Glomerular endothelial cell (primary cell): ENCODE measurements at places on chromosomes 2 and 18. TPM values are rescaled to one million over a fixed set of nuclear protein-coding genes. Genes with fewer than 3 reads are reported as not detected.

DNA sequence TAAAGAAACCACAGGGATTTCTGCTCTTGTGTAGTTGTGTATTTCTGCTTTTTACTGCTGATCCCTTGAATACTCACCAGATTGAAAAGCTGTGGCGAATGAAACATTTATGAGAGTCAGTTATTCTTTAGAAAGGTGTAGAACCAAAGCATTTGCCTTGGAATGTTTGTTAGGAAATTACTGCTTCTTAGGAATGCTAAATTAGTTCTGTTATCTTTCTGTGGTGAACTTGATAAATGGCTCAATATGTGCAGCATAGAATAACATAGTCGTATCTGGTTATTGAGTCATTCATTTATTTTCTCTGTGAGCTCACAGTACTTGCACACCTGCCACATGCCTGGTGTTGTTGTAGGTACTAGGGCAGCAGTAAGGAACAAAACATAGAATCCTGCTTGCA lies 57.0 kb upstream of the FAM237A start:
- DNase-seq, result no peak

DNA sequence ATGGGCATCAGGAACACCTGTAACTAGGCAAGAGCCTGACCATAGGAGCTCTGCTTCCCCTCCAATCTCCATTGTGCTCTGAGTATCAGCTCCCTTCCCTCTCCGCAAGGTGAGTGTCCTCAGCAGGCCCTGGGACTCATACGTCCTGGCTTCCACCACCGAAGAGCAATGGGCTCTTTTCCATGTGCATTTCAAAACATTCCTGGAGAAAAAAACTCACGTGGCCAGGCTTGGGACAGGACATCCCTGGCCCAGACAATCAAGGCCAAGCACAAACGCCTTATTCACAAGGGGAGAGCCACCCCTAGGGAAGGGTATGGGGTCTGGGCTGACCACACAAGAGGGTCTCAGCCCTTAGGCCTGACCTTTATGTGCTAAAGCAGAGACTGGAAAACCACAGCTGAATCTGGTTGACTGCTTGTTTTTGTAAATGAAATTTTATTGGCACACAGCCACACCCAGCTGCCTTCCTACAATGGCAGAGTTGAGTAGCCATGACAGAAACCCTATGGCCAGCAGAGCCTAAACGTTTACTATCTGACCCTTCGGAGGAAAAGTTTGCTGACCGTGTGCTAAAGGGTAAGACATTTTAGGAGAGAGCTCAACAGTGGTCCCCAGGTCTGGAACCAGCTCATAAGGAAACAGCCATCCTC lies 175.7 kb upstream of the ARL4C start:
- no peak for DNase-seq

DNA sequence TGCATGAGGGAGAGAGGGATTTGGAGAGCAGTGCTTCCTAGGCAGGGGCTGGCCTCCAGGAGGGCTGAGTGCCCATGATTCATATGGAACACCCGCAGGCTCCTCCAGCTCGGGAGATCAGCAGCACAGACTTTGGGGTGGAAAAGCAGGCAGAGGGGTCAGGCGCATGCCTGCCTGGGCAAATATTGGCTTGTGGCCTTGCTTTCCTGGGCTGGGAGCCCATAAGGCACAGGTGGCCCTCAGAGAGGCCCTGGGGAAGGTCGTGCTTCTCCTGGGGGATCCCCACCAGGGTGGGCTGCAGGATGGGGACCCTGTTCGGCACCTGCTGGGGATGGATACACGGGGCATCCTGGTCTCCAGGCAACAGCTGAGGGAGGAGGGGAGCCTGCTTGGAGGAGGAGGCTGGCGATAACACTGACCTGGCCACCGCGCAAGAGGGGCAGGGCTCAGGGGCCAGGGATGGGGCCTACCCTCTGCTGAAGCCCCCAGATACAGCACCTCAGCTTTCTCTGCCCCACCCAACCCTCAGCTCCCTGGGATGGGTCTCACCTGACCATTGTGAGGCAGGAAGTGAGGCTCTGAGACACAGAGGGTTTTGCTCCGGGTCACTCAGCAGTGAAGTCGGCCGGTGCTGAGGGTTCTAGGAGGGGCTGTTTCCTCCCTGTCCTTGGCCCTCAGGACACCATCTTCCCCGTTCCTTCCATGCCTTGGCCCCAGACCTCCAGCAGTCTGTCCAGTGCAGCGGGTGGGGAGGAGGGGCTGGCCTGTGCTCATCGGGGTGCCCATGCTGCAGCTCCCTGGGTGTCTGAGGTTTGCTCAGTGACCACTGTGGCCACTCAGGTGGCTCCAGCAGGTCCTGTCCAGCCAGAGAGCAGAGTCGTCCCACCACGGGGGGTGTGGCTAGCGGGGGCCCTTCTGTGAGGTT lies 12.0 kb downstream of the AQP12A start:
- DNase-seq, result no peak

SNORC gene
- total RNA-seq, result 0.39 and 2.1 TPM in 2 replicates

DNA sequence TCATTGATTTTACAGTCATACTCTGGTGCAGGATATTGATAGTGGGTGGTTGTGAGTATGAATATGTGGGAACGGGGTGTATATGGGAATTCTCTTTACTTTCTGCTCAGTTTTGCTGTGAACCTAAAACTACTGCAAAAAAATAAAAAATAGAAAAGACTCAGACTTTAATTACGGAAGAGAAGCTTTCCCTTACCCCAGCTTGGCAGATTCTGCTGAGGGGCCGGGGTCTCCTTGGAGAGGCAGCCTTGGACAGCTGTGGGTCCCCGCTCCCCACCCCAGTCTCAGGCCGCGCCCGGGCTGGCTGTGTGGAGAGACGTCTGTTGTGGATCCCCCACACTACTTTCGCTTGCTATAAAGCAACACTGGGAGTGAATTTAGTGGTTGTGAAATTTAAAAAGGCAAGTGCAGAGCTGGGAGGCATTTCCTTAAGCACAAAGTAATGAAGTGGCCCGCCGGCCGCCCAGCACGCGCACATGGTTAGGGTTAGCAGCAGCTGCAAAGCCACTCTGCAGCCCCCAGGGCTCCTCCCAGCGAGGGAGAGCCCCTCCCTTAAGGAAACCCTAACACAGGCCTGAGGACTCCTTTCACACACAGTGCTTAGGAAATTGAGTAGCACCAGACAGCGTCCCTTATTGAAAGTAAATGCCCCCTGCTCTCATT lies 102.4 kb downstream of the DDX1 start:
- DNase-seq, result no peak

DNER gene
- total RNA-seq, result 5.4 and 13.4 TPM in 2 replicates

NEB gene
- total RNA-seq, result 0.44 and 1.5 TPM in 2 replicates

- DNase-seq, result no peak
Observed at GRCh38 chr2:150548527-150548926, 61.1 kb upstream of the RND3 start.

DNA sequence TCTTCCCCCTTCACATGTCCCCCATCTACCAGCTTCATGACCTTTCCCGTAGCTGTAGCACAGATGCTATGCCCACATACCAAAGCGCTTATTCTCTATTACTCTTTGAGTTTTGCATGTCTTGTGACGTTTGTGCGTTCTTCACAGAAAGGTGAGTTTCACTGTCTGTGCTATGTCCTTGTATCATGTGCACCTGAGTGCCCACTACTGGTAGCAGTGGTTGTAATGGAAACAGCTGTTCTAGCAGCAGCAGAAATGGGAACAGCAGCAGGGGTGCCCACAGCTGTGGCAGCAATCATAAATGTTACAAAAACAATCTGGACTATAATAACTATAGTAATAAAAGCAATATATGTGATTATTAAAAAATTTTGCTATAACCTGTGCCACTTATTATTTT lies 127.1 kb downstream of the STK39 start:
- DNase-seq, result no peak

- DNase-seq, result no peak
Observed at GRCh38 chr2:81213598-81213997, 909.0 kb upstream of the LRRTM1 start.

CYP26B1 gene
- total RNA-seq, result 0.44 and 2.7 TPM in 2 replicates

- DNase-seq, result peak; percentile 91
Observed at GRCh38 chr2:40332191-40332826, 119.6 kb downstream of the SLC8A1 start.

KIDINS220 gene
- total RNA-seq, result 42.8 and 64.6 TPM in 2 replicates

- DNase-seq, result no peak
Observed at GRCh38 chr2:64987001-64987955, 1.9 kb upstream of the SLC1A4 start.

GRCh38 chr2:164700390-164700789 lies 79.1 kb upstream of the GRB14 start:
- DNase-seq, result no peak

RAX gene
- not detected in 2 replicates for total RNA-seq

XIRP2 gene
- 2.8 and 6.5 TPM in 2 replicates for total RNA-seq

GRCh38 chr2:75007061-75007460 lies 48.6 kb downstream of the POLE4 start:
- no peak for DNase-seq

IL18RAP gene
- total RNA-seq, result not detected in 2 replicates

DNA sequence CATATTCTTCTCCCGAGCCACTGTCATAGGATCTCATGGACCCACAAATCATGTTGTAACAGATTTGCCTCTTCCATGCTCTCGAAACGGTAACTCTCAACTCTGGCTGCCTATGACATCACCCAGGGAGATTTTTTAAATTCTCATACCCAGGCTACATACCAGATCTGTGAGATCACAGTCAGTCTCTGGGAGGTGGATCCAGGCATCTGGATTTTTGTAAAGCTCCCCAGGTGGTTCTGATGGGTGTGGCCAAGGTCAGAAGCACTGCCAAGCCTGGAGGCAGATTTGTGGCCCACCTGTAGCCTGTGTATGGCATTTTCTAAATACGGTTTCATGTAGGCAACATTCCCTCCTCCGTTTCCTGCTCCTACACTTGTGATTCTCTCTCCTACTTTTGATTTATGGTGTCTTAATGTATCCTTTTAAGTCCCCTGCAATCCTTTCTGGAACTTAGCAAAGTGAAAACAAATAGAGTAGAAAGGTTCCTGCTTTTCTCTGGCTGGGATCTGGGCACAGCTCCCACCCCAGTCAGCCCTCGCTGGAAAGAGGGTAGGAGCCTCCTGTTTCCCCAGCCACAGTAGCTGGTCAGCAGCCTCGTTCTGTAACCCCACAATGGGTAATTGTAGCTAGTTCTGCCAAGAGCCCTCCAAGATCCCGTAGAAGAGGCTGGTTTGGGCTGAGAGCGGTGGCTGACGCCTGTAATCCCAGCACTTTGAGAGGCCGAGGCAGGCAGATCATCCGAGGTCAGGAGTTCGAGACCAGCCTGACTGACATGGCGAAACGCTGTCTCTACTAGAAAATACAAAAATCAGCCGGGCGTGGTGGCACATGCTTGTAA lies 96.2 kb downstream of the KLHL29 start:
- DNase-seq, result no peak

- DNase-seq, result no peak
Observed at GRCh38 chr2:105329561-105330495, at the start of gene TGFBRAP1. Gene TGFBRAP1 (minus strand): TSS chr2:105329735. CDS start chr2:105308301, 21,434 bp downstream.

GRCh38 chr2:45754131-45755010 lies 102.9 kb downstream of the PRKCE start:
- no peak for DNase-seq

- no peak for DNase-seq
Observed at GRCh38 chr2:131044075-131044756, 49.0 kb downstream of the FAM168B start.

DNA sequence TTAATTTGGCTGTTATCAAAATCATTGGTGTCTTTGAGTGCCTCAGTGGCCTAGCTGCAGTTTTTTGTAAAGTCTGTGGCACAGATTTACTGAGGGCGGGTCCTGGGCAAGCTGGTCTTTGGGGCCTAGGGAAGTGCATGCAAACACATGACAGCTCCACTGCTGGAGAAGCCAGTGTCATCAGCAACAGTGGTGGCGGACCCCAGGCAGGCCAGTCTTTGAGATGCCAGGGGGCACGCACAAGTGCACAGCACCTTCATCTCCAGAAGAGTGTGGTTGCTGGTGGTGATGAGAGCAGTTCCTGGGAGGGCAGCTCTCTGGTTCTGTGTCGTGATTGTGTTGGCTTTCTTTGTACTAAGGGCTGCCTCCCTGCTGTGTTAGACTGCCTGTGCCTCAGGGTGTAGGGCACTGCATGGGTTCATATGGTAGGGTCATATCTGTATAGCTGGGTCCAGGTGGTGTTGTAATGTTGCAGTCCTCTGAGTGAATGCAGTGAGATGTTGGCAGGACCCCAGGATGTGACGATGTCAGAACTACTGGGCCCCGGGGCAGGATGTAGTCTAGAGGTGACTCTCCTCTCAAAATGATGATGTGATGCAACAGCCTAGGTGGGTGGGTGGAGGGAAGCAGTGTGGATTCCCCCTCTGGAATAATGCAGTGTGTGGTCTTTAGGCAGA lies 646.7 kb upstream of the CDH2 start:
- no peak for DNase-seq

EPB41L3 gene
- total RNA-seq, result 40.9 and 60.6 TPM in 2 replicates

GRCh38 chr2:239113171-239113570 lies 265.3 kb downstream of the TWIST2 start:
- DNase-seq, result no peak

MLPH gene
- total RNA-seq, result 22.0 and 27.2 TPM in 2 replicates

DNA sequence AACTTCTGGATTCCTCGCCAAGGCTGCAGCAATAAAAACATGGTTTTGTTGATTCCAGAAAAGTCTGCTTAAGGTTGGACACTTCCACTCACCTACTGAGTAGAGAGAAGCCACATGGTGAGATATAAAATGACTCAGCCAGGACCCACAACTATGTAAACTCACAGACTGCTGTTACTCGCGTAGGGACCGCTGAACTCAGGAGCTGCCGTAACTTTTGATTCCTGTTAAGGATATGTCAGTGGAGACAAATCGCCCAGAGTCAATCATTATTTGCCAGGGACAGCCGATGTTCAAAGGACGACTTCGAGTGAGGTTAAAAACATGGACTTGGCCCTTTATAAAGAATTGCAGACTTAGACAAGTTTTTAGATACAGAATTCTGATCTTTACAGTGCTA lies 25.6 kb downstream of the CYB5A start:
- no peak for DNase-seq

DNA sequence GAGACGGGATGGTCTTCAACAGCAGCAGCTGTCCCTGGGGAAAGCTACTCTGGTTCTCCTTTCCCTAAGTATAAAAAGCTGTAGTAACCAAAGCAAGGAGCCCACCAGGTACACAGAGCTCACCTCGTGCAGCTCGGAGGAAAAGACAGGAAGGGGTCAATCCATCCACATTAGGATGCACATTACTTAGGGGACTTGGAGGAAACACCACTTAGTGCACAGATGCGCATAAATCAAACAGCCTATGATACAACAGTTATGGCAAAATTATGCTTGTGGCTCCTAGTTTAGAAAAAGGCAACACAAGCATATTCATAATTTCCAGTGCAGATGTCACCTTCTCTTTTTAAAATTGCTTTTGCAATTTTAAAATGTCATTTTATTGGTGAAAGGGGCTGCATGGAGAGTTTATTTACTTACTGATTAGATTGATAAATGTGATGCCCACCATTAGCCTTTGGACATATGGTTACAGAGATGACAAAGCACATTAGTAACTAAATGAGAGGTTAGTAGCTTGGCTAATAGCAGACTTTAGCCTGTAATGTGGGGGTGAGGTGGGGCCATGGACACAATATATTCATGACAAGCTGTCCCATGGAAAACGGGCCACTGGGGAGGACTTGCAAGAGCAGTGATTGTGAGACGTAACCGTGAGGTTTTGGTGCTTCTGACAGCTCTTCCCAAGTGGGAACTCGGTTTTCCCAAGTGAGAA lies 199.8 kb downstream of the MYT1L start:
- DNase-seq, result no peak

RGPD3 gene
- 0.05 and 0.29 TPM in 2 replicates for total RNA-seq

- DNase-seq, result no peak
Observed at GRCh38 chr2:64478502-64479230, 24.7 kb downstream of the LGALSL start.

GRCh38 chr18:62862466-62862865 lies 147.1 kb downstream of the PHLPP1 start:
- DNase-seq, result no peak

SERPINB5 gene
- not detected in 2 replicates for total RNA-seq

GRCh38 chr2:144513388-144514101 lies 6.4 kb downstream of the ZEB2 start:
- DNase-seq, result no peak

DYNAP gene
- total RNA-seq, result not detected in 2 replicates

LRPPRC gene
- total RNA-seq, result 49.0 and 54.4 TPM in 2 replicates
